ENCODE measurements at places on chromosomes 3 and 15.
A peak's percentile ranks its signal among the peaks of the same experiment; 100 is the strongest.

GRCh38 chr3:16337856-16338540 is 73.0 kb downstream of the OXNAD1 start:
- H3K4me1 ChIP-seq, result peaks cover 26% of the 10 kb centered on the region
- no peaks in the 10 kb centered on the region for H3K36me3 ChIP-seq
- no peaks in the 10 kb centered on the region for H3K27me3 ChIP-seq
- no peak for DNase-seq

DNA sequence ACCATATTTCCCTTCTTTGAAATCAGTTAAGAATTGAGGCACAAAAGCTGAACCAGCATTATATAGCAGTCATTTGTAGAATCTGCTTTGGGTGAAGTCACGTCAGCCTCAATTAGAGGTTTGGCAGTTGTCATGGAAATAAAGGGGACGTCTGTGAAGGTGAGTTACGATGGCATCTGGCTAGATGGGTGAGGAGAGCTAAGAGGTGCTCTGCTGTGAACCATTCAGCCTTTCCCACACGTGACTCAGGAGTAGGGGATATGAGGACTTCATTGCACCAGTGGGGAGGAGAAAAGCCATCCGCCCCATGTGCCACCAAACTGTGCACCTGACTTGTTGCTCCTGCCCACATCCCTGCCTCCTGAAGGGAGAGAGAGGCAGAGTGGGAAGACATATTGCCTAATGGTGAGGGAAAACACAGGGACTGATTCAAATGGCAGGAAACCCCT is 2.8 kb upstream of the C15orf40 start:
- no peak for DNase-seq
- no peak overlapping the region for H3K4me3 ChIP-seq
- no peaks in the 10 kb centered on the region for H3K27me3 ChIP-seq
- no peak overlapping the region for H3K27ac ChIP-seq
- H3K36me3 ChIP-seq, result peaks cover 48% of the 10 kb centered on the region
- H3K4me1 ChIP-seq, result peaks cover 19% of the 10 kb centered on the region

- H3K36me3 ChIP-seq, result no peaks in the 10 kb centered on the region
- no peaks in the 10 kb centered on the region for H3K27me3 ChIP-seq
- no peak overlapping the region for H3K27ac ChIP-seq
- H3K4me3 ChIP-seq, result no peak overlapping the region
Measured at GRCh38 chr3:124174476-124174875, 182.6 kb upstream of the ROPN1 start.

DNA sequence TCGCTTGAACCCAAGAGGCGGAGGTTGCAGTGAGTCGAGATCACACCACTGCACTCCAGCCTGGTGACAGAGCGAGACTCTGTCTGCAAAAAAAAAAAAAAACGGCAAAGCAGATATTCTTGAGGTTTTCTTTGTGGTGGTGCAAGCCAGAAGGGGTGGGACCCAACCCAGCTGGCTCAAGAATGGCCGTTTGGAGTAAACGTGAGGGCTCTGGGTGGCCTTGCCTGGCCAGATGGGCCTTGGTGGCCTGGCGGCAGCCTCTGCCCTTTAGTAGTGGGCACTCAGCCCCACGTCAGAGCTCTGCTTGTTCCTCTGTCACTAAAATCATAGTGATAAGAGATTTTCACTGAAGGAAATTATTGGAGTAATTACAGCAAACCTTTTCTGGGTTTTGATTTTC is 50.5 kb downstream of the ATP1B3 start:
- no peaks in the 10 kb centered on the region for H3K27me3 ChIP-seq
- peaks cover 52% of the 10 kb centered on the region for H3K36me3 ChIP-seq
- DNase-seq, result no peak
- no peak overlapping the region for H3K4me3 ChIP-seq
- no peaks in the 10 kb centered on the region for H3K4me1 ChIP-seq
- no peak overlapping the region for H3K27ac ChIP-seq

GRCh38 chr15:45268135-45268534 is 16.1 kb downstream of the SLC28A2 start:
- no peaks in the 10 kb centered on the region for H3K27me3 ChIP-seq
- H3K4me3 ChIP-seq, result no peak overlapping the region
- no peak for DNase-seq
- no peaks in the 10 kb centered on the region for H3K36me3 ChIP-seq
- no peak overlapping the region for H3K27ac ChIP-seq

DNA sequence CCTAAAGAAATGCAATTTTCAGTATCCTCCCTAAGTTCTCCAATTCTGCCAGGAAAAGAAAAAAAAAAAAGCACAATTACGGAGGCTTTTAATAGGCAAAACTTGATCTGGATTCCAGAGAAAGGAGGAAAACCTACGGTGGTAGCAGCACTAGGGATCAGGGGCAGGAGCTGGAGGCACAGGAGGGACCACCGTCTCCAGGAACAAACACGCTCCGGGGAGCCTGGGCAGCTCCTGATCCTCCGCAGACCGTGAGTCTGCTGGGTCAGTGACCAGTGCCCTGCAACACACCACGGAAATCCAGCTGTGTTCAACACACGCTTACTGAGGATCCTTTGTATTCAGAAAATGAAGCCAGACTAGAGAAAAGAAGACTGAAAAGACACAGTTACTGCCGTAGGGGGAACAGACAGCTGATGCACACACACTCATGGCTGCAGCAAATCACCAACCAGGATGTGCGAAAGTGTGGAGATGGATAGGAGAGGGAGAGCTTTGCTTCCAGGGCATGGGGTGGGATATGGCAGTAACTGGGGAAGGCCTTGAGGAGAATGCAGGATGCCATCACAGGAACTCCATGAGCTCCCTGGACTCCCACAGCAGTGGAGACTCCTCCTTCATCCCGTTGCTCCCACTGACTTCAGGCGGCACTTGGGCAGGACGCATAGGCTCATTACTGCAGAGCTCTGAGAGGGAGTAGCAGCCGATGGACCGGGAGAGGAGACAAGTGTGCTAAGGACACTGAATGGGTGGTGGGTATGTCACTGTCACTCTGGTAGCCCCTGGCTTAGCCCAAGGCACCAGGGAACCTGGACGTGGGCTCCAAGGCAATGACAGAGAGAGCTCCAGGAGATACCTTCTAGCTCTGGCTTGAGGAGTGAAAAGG is 167.0 kb downstream of the ATP10A start:
- no peaks in the 10 kb centered on the region for H3K36me3 ChIP-seq
- H3K4me1 ChIP-seq, result no peaks in the 10 kb centered on the region
- H3K27me3 ChIP-seq, result no peaks in the 10 kb centered on the region
- no peak overlapping the region for H3K27ac ChIP-seq
- DNase-seq, result no peak
- H3K4me3 ChIP-seq, result no peak overlapping the region

GRCh38 chr15:57411945-57412768 is 35.9 kb downstream of the CGNL1 start:
- no peaks in the 10 kb centered on the region for H3K4me1 ChIP-seq
- H3K36me3 ChIP-seq, result no peaks in the 10 kb centered on the region
- no peak overlapping the region for H3K4me3 ChIP-seq
- peak; percentile 73 for DNase-seq
- no peaks in the 10 kb centered on the region for H3K27me3 ChIP-seq
